ENCODE measurements at places on chromosomes 16 and 17.

DNA sequence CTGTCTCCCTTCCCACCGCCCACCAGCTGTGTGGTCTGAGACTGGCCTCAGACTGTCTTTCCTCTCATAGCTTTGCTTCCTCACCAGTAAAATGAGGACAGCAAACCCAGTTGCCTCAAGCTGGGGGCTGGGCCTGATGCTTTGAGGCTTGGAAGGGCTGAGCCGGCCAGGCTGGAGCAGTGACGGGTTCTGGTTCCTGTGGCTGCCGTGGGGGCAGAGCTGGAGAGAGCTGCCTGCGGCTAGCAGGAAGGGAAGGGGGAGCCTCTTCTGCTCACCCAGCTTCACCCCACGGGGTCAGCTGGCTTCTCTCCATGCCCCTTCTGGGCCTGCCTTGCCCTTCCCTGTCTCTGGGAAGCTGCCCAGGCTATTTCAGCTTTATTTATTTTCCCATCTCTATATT lies 23.7 kb downstream of the LASP1 start:
- DNase-seq, result no peak

DNA sequence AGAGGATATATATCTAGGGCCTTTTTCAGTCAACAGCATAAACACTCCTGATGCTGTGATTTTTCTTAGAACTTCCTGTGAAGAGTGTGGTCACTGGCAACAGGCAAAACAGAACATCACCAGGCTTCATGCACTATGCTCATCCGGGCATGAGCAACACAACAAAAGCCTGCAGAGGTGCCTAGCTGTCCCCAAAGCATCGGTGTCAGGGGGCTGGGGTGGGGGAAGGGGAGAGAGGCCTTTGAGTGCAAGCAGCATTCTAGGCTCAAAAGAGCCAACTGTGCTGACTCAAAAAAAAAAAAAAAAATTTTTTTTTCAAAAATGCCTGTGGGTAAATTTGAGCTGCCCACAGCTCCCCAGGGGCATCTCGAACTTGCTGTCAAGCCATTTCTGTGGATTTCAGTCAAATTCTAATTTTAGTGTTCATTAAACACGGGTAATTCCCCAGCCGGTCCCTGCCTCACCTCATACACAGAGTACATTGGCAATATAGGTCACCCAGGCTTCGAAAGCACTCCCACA lies 194.6 kb upstream of the DYNLRB2 start:
- no peak for DNase-seq

DNA sequence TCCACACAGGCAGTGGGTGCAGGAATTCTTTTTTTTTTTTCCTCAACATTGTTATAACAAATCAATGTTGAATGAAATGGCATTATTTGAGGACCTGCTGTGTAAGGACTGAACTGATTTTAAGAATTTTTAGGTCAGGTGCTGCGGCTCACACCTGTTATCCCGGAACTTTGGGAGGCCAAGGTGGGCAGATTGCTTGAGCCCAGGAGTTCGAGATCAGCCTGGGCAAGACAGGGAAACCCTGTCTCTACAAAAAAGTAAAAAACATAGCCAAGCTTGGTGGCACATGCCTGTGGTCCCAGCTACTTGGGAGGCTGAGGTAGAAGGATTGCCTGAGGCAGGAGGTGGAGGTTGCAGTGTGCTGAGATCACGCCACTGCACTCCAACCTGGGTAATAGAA lies 12.4 kb downstream of the MPRIP start:
- no peak for DNase-seq

GRCh38 chr16:68291227-68291626 lies 19.5 kb downstream of the SLC7A6OS start:
- no peak for DNase-seq
